ENCODE measurements at places on chromosomes 13 and 19.

DNA sequence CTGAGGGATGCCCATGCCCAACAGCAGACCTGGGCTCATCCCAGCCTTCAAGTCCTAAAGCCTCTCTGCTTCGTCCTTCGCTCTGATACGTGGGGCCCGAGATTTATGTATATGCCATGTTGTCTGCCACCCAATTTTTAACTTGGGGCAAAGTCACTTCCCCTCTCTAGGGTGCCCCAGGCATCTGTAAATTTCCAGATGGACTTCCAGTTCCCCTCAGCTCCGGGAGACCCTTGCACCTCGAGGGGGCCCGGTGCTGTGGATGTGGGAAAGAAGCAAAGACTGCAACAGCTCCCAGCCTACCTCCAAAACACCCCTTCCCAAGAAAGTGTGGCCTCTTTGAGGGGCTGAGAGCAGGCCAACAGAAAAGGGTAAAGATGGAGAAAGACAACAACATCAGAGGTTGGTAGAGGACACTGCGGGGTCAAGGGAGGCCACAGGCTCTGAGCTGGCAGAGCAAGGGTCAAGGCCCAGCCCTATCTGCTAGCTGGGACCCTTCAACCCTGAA, 97.4 kb downstream of the STK24 start:
- DNase-seq, result no peak

DNA sequence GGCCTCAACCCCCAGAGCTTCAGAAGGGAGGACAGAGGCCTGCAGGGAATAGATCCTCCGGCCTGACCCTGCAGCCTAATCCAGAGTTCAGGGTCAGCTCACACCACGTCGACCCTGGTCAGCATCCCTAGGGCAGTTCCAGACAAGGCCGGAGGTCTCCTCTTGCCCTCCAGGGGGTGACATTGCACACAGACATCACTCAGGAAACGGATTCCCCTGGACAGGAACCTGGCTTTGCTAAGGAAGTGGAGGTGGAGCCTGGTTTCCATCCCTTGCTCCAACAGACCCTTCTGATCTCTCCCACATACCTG, 969 bp upstream of the CEACAM5 start:
- no peak for DNase-seq

DNA sequence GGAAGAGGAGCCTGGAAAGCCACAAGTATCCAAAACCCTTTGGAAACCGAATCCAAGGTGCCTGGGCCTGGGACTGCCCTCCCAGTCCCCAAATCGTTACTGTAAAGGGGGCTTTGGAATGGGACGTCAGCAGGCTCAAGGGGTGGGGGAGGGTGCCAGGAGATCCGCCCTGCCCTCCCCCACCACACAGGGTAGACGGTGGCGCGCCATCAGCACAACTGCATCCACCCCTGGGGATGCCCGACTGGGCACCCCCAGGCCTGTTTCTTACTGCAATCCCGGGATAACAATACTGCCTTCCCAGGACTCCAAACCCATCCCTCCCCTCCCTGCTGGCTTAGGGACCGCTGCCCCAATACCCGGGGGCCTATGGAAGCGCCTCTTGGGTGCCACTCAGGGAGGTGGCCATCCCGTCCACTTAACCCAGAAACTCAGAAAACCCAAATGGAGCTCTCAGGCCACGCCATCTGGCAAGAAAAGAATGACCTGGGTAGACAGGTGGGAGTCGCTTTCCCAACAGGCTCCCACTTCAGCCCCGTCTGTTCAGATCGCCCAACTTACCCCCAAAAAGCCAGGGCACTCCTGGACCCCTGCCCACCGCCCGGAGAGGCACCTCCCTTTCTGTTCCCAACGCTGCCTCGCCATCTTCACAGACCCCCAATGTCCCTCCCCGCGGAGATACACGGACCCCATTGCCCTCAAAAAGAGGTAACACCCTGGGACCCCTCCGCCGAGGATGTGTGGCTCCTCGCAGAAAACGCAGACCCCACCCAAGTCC, 2.4 kb downstream of the KLF16 start:
- no peak for DNase-seq

DNA sequence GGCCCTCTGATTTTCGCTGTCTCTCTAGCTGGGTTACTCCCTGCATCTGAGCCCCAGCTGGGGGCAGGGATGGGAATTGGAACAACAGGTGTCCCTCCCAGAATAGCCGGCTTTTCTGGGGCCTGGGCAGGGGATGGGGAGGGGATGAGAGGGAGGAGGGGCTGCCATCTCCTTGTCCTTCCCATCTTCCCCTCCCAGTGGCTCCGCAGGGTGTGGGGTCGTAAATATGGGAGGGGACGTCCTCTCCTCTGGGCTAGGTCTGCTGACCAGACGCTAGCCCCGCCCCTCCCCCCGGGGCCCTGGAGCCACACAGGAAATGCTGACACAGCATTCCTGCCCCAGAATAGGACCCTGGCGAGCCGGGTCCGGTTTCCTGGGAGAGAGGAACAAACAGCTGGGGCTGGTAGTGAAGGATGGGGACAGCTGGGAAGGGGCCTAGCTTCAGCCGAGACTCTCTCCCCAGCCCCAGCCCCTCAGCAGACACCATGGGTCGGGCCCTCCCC, 1.1 kb downstream of the RYR1 start:
- DNase-seq, result no peak

- no peak for DNase-seq
These were observed 1230.1 kb upstream of the SLC10A2 start for GRCh38 chr13:104296286-104296685.

DNA sequence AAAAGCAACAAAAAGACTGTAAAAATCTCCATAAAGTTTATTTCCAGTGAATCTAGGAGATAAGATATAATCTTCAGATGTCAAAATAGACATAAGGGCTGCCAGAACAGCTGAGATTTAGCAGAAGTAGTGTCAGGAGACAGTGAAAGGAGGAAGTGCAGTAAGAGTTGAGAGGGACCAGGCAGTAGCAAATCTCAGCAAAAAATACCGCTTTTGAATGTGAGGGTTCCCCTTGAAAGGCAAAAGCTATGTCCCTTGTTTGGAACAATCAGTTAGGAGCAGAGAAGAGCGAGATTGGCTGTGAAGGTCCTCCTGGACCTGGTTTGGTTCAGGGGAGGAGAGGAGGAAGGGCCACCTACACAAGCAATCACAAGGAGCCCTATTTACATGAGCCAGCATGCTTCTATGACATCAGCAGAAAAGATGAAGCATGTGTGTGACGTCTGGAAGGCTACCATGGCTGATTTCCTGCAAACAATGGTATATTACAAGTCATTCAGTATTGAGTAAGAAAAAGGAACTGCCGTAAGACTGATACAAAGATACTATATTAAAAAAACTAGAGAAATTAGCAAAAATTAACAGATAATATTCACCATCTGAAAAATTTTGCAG, 98.9 kb upstream of the SIAH3 start:
- DNase-seq, result no peak

- DNase-seq, result no peak
These were observed 47.1 kb downstream of the DCLK1 start for GRCh38 chr13:36084131-36084530.

Data from NCI-H526 (cell line).